ENCODE measurements at places on chromosomes 16 and 17. TPM values are rescaled to one million over a fixed set of nuclear protein-coding genes. Genes with fewer than 3 reads are reported as not detected.

Gene QPRT
- 4.3 TPM for total RNA-seq

Gene AANAT
- not detected for total RNA-seq

Gene KRTAP9-4
- not detected for total RNA-seq

Gene MGAT5B
- total RNA-seq = 0.16 TPM

- no peak for ATAC-seq
Observed at GRCh38 chr17:47291242-47291873, 32.4 kb upstream of the EFCAB13 start.

DNA sequence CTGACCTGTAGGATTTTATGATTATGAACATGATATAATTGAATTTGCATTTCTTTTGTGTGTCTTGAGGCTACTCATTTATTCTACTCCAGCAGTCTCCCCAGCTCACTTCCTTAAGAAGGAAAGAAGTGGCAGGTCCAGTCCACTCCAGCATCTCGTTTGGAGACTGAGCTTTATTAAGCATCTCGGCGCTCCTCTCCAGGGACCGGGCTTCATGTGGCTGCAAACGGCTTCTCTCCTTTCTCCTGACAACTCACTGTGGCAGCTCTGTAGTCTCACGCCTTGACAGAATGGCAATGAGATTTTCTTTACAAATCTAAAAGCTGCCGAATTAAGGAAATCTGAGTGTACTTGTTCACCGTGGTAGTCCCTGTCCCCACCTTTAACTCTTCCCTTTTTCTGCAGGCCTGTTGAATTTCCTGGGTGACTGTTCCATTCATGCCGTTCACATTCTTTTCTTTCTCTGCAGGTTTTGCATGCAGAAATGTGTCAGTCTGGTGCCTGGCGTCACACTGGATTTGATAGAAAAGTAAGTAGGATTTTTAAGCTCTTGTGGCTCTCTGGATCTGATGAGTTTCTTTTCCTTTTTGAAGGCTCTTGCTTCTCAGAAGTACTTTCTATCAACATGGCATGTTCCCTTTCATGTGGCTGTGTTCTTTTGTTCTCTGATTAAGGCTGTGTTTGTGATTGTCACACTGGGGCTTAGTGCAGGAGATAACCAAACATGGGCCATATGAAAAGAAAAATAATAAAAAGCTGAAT is 200.5 kb upstream of the CHMP6 start:
- peak; percentile 48 for ATAC-seq

DNA sequence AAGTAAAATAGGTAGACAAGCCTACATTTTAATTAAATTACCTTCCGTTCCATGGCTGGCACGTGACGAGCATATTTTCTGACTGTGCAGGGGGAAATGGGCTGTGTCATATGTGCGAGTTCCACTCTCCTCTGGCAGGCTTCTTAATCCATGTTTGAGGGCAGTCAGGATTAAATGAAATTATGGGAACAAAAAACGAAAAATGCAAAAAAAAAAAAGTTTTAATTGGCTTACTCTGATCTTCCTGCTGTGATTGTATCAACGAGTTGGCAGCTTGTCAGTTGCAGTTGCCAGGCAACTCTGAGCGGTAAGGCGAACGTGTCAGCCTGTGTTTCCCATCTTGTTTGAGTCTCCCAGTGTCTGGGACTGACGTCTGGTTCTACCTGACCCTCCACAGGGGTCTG is 302.9 kb upstream of the XYLT1 start:
- no peak for ATAC-seq

DNA sequence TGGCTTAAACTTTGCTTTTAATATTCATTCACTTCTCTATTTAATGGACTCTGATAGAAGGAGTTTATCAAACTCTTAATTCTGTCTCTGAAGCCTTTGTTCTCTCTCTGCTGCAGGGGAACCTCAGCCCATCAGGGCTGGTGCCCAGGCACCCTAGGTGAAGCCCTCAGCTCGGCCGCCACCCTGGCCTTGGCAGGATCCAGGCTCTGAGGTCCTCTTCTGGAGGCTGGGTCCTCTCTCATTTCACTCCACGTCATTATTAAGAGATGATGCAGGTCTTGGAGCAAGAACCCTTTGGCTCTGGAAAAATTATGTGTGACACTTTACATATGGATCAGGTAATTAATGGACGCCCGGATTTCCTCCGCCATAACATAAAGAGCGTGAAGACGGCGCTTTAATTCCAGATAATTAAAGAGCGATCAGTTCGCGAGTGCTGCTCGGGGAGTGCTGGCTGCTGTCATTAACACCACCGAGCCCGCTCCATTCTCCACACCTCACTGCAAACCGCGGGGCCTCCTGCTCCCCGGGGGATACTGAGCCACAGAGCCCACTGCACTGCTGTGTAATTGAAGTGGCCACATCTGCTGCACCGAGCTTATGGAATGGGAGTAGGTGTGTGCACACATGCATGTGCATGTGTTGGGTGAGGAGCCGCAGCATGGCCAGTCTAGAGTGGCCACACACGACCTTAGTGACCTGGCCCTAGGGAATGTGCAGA is 259.4 kb upstream of the TNRC6C start:
- ATAC-seq = no peak

- no peak for ATAC-seq
Observed at GRCh38 chr16:1347286-1347855, 4.3 kb downstream of the TSR3 start.

- ATAC-seq = no peak
Observed at GRCh38 chr17:77101521-77102410, 39.0 kb upstream of the SEC14L1 start.

GRCh38 chr16:74586948-74587347 is 20.0 kb downstream of the GLG1 start:
- no peak for ATAC-seq

DNA sequence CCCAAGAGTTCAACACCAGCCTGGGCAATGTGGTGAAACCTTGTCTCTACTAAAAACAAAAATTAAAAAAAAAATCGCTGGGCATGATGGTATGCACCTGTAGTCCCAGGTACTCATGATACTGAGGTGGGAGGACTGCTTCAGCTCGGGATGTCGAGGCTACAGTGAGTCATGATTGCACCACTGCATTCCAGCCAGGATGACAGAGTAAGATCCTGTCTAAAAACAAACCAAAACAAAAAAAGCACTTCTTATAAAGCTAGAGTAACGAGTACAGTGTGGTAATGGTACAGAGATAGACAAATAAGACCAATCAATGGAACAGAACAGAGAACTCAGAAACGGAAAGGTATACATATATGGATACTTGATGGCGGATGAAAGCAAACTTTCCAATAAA is 4.4 kb downstream of the NSMCE1 start:
- no peak for ATAC-seq

- ATAC-seq = no peak
Observed at GRCh38 chr17:28285965-28286364, 33.0 kb upstream of the TMEM97 start.

- peak; percentile 9 for ATAC-seq
Observed at GRCh38 chr16:11677959-11678881, 10.0 kb downstream of the SNN start.

- ATAC-seq = no peak
Observed at GRCh38 chr16:65846210-65846602, 520.3 kb upstream of the CDH5 start.
